Stimulated activated CD4-positive, alpha-beta T cell treated with anti-CD3 and anti-CD28 coated beads, Interleukin-1b, Interleukin-23, amount 100 ng/mL, for 24 hours (primary cell): ENCODE measurements at places on chromosomes 16 and 17.

GRCh38 chr17:78985395-78985794 is 5.7 kb upstream of the LGALS3BP start:
- no peak for DNase-seq

DNA sequence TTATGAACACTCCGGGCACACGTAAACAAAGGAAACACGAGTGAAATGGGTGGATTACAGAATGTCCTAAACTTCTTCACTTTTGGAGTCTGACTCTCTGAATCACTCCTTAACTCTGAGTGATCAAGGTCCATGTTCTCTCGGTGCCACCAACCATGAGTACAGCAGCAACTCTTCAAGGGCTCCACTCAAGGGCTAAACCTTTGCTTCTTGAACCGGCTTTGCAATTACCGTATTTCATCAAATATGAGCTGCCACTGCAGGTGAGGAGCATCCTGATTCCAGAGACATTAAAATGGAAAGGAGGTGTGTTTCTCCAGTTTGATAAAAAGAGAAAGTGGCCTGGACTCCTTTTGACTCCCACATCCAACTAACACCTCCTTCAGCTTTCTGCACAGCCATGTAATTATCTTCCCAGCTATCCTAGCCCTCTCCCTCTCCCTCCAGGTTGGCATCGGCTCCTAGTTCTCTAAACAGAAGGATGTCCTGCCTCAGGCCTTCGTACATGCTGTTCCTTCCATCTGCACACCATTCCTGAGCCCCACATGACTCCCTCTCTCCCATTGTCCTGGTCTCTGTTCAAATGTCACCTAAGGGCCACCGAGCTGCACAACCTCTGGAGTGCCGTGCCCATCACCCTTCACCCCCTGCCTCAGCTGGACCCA is 61.4 kb downstream of the ZDHHC7 start:
- no peak for DNase-seq

GRCh38 chr17:70618641-70619040 is 449.3 kb downstream of the KCNJ2 start:
- DNase-seq = no peak

DNA sequence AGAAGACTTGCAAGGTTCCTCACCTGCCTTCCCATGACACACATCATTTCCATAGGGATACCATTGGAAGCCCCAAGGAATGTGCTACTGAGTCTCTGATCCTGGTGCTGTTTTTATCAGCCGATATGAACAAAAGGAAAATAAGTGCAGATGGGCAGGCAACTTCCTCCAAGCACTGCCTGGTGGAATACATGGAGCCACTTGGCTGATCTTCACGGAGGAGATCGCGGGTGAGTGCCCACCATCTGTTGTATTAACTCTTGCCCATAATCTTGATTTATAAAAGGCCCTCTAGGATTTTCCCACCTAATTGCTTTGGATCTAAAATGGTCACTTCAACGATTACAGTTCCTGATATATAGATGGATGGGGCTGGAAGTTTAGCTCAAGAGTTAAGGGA is 24.7 kb upstream of the CDRT15 start:
- no peak for DNase-seq

DNA sequence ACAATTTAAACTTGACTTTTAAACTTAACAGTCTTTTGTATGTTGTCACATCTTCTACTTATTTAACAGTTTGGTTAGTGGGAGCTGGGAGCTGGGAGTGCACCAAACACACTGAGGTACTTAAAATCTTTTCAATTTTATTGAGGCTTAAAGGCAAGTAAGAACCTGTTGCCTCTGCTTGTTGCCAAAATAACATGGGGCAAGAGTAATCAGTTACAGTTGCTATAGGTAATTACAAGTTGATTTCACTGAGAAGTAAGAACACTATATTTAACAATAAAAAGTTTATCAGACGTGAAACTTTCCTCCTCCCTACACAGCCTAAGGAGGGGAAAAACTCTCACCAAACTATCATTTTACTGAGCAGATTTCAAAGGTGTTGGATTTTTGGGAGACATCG is 135.2 kb downstream of the FTO start:
- DNase-seq = no peak
